ENCODE measurements at places on chromosomes 3 and 15. TPM values are rescaled to one million over a fixed set of nuclear protein-coding genes. Genes with fewer than 3 reads are reported as not detected.

The DIS3L gene
- total RNA-seq = 20.9 TPM

The GAP43 gene
- total RNA-seq = 4.9 TPM

The CCR8 gene
- not detected for total RNA-seq

The ADGRG7 gene
- total RNA-seq = not detected

The ADAM10 gene
- 48.1 TPM for total RNA-seq

The PLA2G4D gene
- 26.5 TPM for total RNA-seq

The SLC6A1 gene
- total RNA-seq = 2.0 TPM

The ALS2CL gene
- 134 TPM for total RNA-seq

All from vagina (tissue), 2 donors.